ENCODE measurements at places on chromosomes 16 and 17. TPM values are rescaled to one million over a fixed set of nuclear protein-coding genes. Genes with fewer than 3 reads are reported as not detected.

The ST6GALNAC1 gene
- total RNA-seq: not detected

The ACSM5 gene
- total RNA-seq: not detected

The PPY gene
- total RNA-seq: not detected

The UNC13D gene
- total RNA-seq: 17.8 TPM

The KRT222 gene
- not detected for total RNA-seq

The MYOCD gene
- total RNA-seq: not detected

- DNase-seq: no peak
Observed at GRCh38 chr17:57342963-57343589, 86.8 kb downstream of the MSI2 start.

- DNase-seq: no peak
Observed at GRCh38 chr16:10181196-10182162, 749 bp downstream of the GRIN2A start.

DNA sequence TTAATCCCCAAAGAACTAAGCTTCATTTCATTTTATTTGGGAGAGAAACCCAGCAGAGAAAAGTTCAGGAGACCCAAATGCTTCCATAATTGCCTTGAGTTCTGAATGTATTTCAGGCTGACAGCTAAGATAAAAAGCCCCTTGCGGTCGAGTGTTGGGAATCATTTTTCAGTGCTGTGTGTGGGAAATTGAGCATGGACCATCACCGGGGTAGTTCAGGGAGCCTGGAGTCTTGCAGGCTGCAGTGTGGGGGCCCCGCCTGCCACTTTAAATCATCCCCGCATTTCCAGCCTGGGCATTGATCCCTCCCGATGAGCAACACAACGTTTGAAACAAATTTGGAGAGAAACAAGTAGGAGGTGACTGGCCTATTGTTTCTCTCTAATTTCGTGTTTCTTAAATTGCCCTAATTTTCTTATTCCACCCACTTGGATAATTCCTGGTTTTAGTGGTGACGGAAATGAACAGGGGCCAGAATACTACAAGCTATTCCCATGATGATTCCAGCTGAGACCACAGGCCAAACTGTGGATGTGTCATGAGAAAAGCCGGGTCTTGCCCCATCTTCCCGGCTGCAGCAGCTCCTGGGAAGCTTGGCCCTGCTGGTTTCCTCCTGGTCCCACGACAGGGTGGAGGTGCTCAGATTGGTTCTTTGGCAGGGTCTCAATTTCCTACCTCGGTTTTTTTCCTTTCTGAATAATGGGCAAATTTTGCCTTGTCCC is 75.1 kb downstream of the FOXL1 start:
- DNase-seq: no peak

DNA sequence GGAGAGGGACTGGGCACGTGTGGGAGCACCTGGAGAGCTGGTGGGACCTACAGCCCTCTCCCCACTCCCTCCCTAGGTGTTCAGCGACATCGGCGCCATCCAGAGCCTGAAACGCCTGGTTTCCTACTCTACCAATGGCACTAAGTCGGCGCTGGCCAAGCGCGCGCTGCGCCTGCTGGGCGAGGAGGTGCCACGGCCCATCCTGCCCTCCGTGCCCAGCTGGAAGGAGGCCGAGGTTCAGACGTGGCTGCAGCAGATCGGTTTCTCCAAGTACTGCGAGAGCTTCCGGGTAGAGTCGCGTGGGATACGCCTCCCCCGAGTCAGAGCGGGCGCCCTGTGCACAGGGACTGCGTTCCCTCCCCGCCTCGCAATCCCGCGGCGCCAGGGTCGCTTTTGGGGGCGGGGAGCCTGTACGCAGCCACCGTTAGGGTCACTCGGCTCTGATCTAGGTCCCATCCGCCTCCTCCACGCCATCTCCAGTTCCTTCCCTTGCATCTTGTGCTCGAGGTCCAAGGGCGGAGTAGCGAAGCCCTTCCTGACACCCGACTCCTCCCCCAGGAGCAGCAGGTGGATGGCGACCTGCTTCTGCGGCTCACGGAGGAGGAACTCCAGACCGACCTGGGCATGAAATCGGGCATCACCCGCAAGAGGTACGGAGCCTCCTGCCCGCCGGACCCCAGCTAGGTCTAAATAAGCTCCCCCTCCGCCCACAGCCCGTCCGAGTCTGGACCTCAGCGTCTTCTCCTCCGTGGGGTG is 13.0 kb downstream of the SARM1 start:
- DNase-seq: no peak

GRCh38 chr16:86389566-86390328 is 120.6 kb upstream of the FOXF1 start:
- DNase-seq: no peak

- DNase-seq: no peak
Observed at GRCh38 chr17:46124695-46125592, 68.3 kb downstream of the KANSL1 start.

DNA sequence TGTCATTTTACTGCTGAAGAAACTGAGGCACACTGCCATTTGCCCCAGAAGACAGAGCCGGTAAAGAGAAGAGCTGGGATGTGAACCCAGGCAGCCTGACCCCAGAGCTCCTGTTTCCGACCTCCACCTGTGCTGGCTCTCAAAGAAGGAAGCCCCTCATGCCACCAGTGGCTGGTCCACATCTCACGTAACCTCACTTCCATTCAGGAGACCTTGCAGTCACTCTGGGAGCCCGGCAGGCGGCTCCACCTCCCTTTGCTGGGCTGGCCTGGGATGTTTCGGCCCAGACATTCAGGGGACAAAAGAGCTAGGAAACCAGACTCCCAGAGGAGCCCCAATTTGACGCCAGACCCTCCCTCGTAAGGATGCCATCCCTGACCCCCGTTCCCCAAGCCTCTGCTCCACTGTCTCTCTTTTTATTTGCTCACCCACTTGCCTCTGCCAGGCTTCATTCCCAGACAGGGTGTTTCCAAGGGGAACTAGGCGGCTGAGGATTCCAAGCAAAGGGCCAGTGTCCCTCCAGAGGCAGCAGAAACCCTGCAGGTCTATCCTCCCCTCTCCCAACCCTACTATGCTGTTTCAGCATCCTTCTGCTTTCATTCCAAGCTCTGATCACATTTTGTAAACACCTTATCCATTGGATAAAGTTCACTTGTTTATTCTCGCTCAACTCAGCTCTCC is 2.8 kb downstream of the TAF1C start:
- DNase-seq: no peak

DNA sequence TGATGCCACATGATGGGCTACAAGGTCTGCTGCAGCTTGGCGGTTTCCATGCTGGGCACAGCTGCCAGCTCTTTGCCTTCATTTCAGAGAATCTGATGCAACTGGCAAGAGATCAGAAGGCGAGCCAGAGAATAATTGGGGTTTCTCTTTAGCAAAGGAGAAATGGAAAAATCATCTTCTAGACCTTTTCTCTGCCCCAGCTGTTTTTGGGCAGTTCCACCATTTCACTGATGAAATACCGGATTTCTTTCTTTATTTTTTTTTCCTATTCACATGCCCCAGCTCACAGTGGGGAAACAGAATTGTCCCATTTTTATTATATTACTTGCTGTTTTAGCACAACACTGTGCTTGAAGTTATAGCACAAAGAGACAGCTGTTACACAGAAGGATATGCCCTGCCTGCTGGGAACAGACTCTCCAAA is 439.3 kb upstream of the GOT2 start:
- no peak for DNase-seq

GRCh38 chr16:73016488-73016830 is 31.5 kb downstream of the ZFHX3 start:
- DNase-seq: no peak

DNA sequence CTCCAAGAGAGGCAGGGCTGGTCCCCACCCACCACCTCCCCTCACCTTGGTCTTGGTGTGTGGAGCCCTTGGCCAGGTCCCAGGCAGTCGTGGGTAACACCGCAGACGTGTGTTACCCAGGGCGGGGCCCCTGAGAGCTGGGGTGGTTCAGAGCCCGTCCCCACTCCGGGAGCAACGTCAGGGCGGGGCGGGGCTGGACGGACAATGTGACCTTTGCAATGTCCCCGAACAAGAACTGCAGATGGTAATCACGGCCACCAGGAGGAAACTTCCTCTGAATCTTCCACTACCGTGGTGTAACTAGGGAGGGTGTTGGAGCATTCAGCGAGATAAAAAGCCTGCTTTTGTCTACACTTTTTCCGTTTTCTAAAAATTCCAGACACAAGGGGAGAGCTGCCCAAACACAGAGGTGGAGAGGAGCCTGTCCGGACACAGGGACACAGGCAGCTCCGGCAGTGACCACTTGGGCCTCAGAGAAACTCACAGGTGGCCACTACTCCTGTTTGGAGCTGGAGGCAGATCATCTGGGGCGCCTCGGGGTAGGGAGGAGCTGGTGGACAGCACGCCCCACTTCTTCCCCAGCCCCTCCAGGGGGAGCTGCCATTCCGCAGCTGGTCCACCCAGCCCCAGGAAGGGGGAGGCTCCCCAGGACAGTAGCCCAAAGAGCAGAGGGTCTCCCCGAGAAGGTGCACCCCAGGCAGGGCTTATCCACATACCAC is 14.2 kb upstream of the SLC38A10 start:
- DNase-seq: no peak

GRCh38 chr16:84507011-84507982 is 2.8 kb upstream of the MEAK7 start:
- peak; percentile 89 for DNase-seq

- no peak for DNase-seq
Observed at GRCh38 chr17:51505450-51505849, 245.1 kb downstream of the UTP18 start.

DNA sequence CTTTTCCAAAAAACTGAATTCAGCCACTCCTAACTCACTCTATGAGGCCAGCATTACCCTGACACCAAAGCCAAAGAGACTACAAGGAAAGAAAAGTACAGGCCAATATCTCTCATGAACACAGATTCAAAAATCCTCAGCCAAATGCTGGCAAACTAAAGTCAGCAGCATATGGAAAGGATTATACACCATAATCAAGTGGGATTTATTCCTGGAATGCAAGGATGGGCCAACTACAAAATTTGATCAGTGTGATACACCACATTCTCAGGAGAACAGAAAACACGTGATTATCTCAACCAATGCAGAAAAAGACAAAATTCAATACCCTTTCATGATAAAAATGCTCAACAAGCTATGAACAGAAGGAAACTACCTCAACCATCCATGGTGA is 7.7 kb upstream of the AATK start:
- no peak for DNase-seq

DNA sequence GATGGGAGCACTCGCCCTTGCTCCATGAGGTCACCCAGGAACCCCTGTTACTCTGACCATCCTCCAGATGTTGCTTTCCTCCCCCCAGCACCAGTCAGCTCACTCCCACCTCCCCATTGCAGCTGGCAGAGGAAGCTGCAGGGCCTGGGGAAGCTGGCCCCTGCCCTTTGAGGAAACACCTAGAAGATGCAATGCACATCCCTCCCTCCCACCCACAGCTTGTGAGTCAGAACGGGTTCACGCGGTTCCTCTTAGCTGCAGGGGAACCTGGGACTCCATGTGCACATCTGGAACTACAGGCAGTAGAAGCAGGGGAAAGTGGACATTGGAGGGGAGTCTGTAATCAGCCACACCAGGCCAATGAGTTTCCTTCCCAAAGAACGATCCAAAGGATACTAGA is 96.9 kb downstream of the KATNIP start:
- DNase-seq: no peak

DNA sequence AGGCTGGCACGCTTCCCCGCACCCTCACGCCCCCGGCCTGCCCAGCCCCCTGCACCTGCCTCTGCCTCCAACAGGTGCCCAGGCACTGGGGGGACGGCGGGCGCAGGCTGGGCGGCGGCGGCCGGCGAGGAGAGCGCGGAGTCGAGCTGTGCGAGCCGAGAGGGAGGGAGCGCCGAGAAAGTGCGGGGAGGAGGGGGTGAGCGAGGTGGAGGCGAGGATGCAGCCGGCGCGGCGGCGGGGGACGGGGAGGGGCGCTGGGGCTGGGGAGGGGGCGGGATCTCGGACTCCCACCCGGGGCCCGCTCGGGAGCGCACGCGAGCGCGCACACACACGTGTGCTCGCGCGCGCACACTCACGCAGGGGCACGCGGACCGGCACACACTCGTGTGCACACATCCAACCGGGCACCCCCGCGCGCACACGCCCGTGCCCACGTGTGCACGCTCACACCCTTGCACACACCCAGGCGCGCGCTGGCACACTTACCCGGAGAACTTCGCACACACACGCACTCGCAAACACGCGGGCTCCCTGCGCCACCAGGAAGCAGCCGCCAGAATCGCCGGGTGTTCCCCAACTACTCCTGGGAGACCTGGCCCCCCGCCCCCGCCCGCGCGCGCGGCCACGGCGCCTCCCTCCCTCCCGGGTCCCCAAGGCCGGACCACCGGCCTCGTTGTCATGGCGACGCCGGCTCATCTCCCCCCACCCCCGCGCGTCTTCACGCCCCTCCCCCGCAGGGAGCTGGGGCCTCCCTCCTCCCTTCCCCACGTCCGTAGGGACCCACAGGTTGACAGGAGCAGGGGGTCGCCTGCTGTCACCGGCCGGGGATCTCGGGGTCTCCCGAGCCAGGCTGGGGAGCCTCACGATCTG is at the start of gene DOC2A:
Gene DOC2A (minus strand): TSS at position 184 of the 870 bp plus-strand sequence. CDS start 805 bp downstream, outside the sequence.
- DNase-seq: no peak

- peak; percentile 58 for DNase-seq
Observed at GRCh38 chr17:48439875-48440505, 10.0 kb upstream of the SKAP1 start.
